ENCODE measurements at places on chromosomes 1 and 21.
A peak's percentile ranks its signal among the peaks of the same experiment; 100 is the strongest.

GRCh38 chr1:111542187-111542586 lies 38.8 kb upstream of the ADORA3 start:
- no peak for DNase-seq

- no peak for DNase-seq
Measured at GRCh38 chr1:223716302-223716862, 4.0 kb downstream of the CAPN2 start.

GRCh38 chr1:4056422-4056821 lies 156.3 kb upstream of the C1orf174 start:
- no peak for DNase-seq

GRCh38 chr1:983798-984475 lies 2.0 kb upstream of the PERM1 start:
- DNase-seq: peak; percentile 52

Data from OCI-LY7 (cell line).